NCI-H510A (cell line): ENCODE measurements at places on chromosomes 2 and 18.

DNA sequence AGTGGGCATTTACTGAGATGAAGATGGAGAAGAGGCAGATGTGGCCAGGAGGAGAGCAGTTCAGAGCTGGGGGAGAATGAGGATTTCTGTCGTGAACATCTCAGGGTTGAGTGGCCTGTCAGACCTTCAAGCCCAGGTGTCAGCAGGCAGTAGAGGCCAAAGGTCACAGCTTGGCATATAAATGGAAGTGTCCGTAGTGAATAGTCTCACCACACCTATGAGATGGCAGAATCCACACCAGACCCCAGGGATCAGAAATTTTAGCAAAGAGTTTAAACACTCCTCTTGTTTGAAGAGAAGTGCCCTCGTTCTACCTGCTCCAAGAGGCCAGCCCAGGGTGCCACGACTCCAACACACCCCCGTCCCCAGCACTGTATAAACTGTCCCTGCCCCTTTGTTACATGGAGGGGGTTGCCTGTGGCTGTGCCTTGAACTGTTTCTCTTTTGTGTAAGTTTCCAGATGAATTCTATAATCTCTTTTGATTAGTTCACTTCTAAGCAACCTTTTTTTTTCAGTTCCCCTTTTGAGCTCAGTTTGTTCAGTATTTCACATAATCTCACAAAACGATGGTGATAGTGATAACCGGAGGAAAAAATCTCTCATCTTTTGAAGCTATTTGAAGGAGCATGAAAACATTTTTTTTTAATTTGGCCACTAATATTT, 69.0 kb upstream of the TTC39C start:
- no peak for DNase-seq

DNA sequence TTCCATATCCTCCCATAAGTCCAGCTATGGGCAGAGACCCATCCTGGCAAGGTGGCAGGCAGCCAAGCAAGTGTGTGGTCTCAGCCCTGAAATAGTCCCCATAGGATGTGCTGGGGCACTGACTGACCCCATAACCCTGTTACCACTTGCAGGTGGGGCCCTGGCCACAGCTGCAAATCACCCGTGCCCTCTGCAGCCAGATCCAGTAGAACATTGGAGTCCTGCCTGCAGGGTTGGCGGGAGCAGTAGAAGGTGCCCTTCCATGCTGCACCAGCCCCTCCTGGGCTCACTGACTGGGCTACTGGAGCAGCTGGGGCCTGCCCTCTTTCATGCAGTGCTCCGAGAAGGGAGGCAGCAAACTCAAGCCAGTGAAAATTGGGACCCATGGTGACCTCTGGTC, 112.6 kb upstream of the MCFD2 start:
- no peak for DNase-seq

- no peak for DNase-seq
Observed at GRCh38 chr2:149568138-149568537, 19.4 kb downstream of the MMADHC start.

DNA sequence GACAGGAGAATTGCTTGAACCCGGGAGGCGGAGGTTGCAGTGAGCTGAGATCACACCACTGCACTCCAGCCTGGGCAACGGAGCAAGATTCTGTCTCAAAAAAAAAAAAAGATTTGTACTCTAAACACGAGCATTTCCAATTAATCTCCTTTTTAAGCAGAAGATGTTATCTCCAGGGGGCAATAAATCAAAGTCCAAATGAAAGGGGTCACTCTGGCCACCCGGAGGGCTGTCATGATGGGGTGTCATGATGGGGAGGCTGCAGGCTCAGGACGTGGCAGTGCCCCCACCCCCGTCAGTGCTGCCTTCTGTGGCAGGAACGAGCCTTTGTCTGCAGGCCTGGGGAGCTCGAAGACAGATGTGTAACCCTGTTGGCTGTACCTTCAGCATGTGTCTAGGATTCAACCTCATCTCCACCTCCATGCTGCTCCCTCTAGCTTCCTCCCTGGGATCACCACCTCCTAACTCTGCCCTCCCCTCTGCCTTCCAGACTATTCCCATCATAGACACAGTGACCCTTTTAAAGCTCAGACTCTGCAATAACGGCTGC, 76.9 kb upstream of the YWHAQ start:
- DNase-seq = no peak

- no peak for DNase-seq
Observed at GRCh38 chr2:9779596-9780264, 63.5 kb upstream of the TAF1B start.

GRCh38 chr2:180698668-180699067, 281.7 kb upstream of the UBE2E3 start:
- no peak for DNase-seq

DNA sequence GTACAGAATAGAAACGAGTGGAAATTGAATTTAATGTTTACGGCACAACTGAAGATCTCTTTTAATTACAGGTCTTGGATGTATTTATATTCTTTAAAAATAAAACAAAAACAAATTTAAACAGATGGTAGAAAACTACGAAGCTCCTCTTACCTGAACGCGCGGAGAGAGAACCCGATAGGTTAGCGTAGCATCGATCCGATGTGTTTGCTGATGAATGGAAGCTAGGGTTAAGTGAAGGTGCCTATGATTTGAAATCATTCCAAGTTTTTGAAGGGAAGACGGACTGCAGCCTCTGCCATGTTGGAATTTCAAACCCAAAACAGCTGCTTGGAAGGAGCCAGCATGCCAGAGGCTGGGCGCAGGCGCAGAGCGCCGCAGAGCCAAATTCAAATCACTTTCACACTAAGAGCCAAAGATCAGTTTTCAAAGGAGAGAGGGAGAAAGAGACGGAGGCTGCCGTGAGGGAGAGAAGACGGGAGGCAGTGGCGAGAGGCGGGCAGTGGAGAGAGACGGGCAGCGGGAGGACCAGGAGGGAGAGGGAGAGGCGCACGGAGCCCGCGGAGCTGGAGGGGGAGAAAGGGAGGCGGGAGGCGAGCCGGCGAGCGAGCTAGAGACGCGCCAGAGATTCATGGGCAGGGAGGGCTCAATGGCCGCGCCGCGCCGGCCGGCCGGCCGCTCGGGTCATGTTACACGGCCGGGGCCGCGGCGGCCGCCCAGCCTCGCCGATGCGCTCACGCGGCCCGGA, at the start of gene FIGN:
Gene FIGN (minus strand): TSS at position 324 of the 748 bp plus-strand sequence. CDS start 1,081 bp downstream, outside the sequence.
- DNase-seq = peak; percentile 44

DNA sequence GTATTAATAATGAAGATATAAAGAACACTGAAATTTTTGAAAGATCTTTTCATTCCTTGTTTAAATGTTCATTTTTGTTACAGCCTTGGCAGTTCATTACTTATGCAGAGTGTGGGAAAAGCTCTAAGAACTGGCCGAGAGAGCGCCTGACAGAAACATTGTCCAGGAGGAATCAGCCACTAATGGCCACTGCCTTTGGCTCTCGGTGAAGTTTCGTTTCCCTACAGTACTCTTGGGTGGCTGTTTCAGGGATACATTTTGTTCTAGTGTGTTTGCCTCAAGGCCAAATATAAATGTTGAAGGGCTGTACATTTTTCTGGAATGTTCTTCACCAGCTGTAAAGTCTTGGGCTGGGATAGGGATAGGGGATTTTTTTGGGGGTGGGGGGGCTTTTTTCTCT, 10.7 kb downstream of the SPTBN1 start:
- no peak for DNase-seq

GRCh38 chr2:62475172-62476011, 30.6 kb downstream of the TMEM17 start:
- DNase-seq = no peak

GRCh38 chr2:168254158-168254935, 7.0 kb upstream of the STK39 start:
- no peak for DNase-seq

GRCh38 chr2:201182650-201183364, at the start of gene CASP10:
CASP10 (plus strand) TSS chr2:201183141; CDS start chr2:201185778, 2,637 bp downstream.
- no peak for DNase-seq

- DNase-seq = no peak
Observed at GRCh38 chr18:36088256-36088655, 20.9 kb upstream of the RPRD1A start.

- no peak for DNase-seq
Observed at GRCh38 chr2:237864940-237865622, 5.7 kb downstream of the RAMP1 start.

- DNase-seq = no peak
Observed at GRCh38 chr18:79511671-79512301, 116.1 kb downstream of the NFATC1 start.

- no peak for DNase-seq
Observed at GRCh38 chr2:71498261-71498701, 44.9 kb downstream of the DYSF start.

GRCh38 chr18:36181441-36181840, 5.9 kb upstream of the MOCOS start:
- DNase-seq = no peak

GRCh38 chr2:236599059-236599458, 29.4 kb downstream of the ACKR3 start:
- DNase-seq = no peak

- DNase-seq = no peak
Observed at GRCh38 chr2:220282236-220282635, 654.8 kb downstream of the SLC4A3 start.

GRCh38 chr2:88199912-88200682, 30.0 kb downstream of the THNSL2 start:
- no peak for DNase-seq

DNA sequence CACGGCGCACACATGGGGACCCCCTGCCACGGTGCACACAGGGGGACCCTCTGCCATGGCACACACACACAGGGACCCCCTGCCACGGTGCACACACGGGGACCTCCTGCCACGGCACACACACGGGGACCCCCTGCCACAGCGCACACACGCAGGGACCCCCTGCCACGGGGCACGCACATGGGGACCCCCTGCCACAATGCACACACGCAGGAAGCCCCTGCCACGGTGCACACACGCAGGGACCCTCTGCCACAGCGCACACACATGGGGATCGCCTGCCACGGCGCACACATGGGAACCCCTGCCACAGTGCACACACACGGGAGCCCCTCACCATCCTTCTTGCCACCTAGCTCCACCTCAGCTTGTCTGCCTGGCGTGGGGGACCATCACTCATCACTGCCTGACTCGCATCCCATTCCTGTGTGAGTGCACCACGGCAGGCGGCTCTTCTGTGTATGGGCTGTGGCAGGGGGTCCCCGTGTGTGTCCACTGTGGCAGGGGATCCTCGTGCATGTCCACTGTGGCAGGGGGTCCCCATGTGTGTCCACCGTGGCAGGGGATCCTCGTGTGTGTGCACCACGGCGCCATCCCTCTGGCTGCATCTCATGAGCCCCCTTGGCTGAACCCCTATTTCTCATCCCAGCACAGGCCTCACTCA, 206.7 kb downstream of the EIPR1 start:
- no peak for DNase-seq

DNA sequence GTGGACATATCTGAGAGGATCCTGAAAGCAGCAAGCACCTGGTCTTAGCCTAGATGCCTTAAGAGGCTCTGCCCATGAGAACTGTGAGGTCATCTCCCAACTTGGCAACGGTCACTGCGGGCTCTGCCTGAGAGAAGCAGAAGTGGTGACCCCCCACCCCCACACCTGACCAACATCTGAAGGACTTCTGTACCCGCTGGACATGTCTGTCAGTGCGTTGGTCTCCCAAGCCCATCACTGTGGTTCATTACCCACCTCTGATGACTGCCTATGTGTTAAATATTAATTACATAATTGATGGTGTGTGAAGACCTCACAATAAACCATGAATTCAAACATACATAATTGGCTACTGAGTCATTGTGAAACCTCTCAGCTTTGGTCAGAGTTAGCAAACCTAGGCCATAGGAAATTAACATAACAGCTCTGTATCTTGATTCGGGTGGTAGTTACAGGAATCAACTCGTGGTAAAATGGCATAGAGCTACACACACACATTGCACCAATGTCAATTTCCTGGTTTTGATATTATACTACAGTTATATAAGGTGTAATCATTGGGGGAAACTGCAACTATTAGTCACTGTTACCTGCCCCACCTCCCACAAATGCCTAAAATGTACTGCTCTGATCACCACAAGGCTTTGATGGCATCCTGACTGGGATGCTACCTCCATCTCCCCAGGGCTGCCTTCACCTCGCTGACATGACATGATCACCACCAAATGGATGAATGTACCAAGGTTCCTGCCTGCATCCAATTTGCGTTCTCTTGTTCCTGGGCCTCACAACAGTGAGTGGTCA, 4.3 kb upstream of the GALNT1 start:
- no peak for DNase-seq

DNA sequence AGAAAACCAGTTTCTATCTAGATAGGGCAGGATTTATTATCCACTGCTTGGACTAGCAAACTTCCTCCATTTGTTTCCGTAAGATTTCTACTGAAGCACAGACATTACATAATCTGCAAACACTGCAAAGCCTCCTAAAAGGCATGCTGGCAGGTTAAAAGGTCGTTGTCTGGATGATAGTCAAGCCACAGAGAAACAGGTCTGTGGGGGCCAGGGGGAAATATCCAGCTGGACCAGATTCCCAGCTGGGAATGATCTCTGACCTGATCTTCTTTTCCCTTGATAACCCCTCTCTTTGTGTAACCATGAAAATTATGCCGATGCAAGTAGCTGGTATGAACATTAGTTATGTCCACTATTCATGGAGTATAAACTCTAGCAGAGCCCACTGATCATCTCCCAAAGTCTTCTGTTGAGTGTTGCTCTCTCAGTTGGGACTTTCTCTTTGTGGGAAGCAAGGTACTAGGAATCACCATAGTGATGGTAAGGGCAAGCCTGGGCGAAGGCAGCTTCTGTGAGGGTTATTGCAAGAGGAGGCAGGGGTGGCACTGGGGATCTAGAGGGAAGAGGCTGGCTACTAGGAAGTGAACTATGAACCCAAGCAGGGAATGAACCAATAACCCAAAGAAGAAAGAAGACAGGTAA, 61.3 kb downstream of the GDF7 start:
- no peak for DNase-seq

DNA sequence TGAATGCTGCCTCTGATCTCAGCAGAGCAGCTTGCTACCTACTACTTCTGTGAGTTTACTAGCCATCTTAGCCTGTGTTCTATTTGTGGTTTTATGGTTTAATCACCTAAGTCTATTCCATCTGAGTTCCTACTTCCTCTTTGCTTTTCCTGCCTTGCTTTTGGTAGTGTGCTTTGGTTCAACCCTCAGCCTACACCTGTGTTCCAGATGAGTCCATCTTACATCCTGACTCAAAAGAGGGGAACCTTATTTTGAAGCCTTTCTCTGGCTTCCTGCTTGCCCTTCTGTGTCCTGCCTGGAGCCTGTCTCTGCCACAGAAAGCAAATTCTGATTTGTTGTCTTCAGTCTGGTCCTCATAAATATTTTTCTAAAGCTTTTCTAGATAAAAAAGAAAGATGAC, 530.3 kb upstream of the MEX3C start:
- no peak for DNase-seq

- DNase-seq = no peak
Observed at GRCh38 chr18:58069099-58069498, 25.1 kb downstream of the NEDD4L start.

- DNase-seq = no peak
Observed at GRCh38 chr2:88556026-88556425, 71.2 kb downstream of the EIF2AK3 start.

GRCh38 chr2:145141981-145142380, 622.1 kb upstream of the ZEB2 start:
- no peak for DNase-seq

- DNase-seq = no peak
Observed at GRCh38 chr18:40902436-40902835, 1052.6 kb upstream of the PIK3C3 start.
